ENCODE measurements at places on chromosomes 2 and 18.
A peak's percentile ranks its signal among the peaks of the same experiment; 100 is the strongest.

DNA sequence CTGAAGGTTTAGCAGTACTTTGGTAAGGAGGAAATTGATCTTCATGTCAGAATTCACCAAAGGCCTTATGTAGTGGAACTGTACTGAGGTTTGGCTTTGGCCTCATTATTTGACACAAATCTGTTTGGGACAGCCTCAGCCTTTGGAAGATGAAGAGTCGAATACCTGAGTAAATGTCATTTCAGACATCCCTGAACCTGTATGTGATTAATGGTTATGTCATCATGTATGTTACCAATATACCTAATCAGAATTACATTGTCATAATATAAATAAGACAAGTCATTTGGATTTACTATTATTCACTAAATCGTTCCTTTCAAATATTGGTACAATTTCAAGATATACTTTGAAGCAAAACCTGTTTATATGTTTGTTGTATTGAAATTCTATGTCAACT, 10.6 kb upstream of the ABCA12 start:
- DNase-seq: no peak

DNA sequence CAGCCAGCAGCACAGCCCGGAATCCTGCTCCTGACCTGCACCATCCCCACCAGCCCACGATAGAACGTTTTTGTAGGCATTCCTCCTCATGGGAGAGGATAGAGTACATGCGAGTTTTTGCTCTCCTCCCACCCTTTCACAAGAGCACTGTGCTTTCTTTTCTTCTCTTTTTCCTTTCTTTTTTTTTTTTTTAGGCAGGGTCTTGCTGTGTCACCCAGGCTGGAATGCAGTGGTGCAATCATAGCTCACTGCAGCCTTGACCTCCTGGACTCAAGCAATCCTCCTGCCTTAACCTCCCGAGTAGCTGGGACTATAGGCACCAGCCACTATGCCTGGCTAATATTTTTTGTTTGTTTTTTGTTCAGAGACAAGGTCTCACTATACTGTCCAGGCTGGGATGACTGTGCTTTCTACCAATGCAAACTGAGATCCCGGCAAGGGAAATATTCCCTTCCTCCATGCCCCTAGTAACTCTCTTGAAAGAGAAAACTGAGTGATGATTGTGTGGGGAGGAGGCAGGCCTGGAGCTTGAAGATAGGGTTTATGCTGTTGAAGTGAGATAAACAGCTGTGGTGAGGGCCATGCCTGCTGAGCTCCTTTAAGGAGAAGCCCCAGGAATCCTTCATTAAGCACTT, 82.6 kb upstream of the TXNDC2 start:
- DNase-seq: no peak

DNA sequence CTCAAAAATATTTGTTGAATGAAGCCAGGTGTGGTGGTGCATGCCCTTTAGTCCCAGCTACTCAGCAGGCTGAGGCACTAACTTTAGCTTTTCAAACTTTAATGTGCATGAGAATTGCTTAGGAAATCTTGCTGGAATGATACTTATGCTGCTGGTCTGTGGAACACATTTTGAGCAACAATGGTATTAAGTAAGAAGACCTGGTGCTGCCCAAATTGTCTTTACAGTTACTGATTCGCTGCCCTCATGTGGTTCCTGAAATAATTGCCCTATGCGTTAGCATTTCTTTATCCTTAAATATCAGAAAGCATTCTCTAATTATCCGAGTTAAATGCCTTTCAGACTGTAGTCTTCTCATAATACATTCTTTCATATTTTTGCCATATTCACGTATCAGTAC, 76.0 kb upstream of the SESTD1 start:
- DNase-seq: peak; percentile 21

DNA sequence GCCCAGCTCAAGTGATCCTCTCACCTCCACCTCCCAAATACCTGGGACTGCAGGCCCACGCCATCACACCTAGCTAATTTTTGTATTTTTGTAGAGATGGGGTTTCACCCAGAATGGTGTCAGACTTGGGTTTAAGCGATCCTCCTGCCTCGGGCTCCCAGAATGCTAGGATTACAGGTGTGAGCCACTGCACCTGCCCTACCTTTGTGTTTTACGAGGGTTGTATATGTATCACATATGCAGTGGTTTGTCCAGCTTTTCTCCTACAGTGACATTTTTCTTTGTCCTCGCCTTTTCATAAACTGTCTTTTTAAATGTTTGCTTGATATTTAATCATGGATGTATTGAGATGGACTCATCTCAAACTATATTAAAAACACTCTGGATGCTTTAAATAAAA, 38.5 kb downstream of the AGAP1 start:
- no peak for DNase-seq

DNA sequence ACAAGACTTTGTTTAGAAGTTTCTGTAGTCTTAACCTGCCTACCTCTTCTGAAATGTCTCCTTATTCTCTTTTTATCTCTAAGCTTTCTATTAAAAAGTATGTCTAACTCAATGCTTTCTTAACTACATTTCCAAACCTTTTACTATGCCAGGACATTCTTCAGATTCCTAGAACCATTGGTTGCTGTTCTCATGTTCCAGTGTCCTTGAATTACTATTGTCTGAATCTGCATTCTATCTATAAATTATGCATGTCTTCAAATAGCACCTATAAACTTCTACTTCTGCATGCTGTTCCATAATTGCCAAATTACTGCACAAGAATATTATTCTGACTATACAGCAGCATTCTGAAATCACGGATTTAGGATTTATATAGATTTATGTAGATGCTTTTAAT, 166.0 kb upstream of the VWC2L start:
- DNase-seq: no peak

DNA sequence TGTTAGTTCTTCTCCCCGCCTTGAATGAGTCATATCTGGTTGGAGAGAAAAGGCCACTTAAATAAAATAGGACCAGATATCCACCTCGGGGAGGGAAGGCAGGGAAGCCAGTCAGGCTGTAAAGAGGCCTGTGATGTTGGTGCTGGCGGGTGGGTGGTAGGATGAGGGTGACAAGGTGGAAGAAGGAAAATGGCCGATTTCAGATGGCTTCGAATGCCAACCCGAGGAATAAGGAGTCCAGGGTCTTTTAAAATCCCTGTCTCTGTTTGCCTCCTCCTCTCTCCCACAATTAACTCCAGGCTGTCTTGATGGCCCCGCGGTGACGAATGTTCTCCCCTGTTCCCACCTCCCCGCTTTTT, 41.5 kb downstream of the CELF4 start:
- DNase-seq: no peak

- no peak for DNase-seq
Measured at GRCh38 chr2:227117027-227117426, 47.0 kb downstream of the COL4A4 start.

GRCh38 chr2:6657136-6657535, 208.6 kb downstream of the CMPK2 start:
- DNase-seq: no peak
